SIG-M5 (cell line): ENCODE measurements at places on chromosomes 7 and 10.

DNA sequence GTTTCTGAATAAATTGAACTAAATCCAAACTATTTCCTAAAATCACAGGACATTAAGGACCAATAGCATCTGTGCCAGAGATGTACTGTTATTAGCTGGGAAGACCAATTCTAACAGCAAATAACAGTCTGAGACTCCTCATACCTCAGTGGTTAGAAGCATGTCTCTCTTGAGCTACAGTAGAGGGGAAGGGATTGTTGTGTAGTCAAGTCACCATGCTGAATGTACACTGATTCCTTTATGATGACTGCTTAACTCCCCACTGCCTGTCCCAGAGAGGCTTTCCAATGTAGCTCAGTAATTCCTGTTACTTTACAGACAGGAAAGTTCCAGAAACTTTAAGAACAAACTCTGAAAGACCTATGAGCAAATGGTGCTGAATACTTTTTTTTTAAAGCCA, 13.9 kb downstream of the MEST start:
- no peak for DNase-seq

GRCh38 chr7:23261843-23262452, 15.4 kb downstream of the GPNMB start:
- DNase-seq, result no peak

DNA sequence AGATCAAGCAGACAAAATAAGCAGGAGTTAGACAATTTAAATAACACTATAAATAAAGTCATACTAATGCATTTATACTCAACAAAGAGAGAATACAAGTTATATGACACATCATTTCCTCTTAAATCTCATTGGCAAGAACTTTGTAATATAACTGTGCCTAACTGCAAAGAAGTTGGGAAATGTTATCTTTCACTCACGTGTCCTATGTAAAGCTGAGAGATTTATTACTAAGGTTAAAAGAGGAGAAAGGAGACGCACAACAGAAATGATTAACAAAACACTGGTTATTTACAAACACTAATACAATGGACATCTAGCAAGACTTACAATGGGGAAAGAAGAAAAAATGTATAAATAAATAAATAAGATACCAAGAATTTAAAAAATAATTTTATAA, 12.7 kb upstream of the TMEM273 start:
- DNase-seq, result no peak

GRCh38 chr7:1264345-1265280, 31.9 kb downstream of the UNCX start:
- DNase-seq, result no peak

DNA sequence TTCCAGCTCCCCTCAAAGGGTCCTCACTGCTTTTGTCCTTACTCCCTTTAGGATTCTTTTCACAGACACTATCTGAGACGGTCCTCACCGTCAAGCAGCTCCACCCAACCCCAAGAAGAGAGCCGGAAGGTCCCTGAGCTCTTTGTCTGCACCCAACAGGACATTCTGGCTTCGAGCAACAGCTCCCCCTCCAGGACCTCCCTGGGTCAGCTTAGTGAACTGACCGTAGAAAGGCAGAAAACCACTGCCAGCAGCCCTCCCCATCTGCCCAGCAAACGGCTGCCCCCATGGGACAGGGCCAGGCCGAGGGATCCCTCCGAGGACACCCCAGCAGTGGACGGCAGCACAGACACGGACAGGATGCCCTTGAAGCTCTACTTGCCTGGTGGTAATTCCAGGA, 19.9 kb downstream of the MINDY4 start:
- DNase-seq, result no peak

- DNase-seq, result no peak
Measured at GRCh38 chr7:108016841-108017775, 14.1 kb upstream of the LAMB1 start.

DNA sequence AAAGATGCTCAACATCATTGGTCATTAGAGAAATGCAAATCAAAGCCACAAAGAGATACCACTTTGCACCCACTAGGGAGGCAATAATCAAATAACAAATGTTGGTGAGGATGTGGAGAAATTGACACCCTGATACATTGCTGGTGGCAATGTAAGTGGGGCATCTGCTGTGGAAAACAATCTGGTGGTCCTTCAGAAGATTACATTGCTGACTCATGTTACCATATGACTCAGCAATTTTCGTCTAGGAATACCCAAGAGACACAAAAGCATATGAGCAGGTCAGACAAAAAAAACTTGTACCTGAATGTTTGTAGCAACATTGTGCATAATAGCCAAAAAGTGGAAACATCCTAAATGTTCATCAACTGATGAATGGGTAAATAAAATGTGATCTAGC, 4.9 kb upstream of the CLDN3 start:
- DNase-seq, result no peak

DNA sequence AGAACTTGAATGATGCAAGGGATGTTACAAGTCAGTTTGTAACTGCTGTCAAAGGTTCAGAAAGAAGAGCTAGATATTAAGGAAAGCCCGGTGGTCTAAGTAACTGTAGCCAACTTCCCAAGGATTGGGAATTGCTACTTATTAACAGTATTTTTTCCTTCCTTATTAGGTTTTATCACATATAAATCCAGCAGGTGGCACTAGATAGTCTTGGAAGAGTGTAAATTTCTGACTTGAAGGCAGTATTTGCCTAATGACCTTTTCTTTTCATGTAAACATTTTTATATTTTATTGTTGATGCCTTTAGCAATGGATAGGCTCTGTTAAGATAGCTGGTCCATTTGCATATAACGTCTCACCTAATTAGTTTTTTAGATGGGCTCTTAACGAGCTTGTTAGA, 51.2 kb downstream of the ANLN start:
- DNase-seq, result no peak

DNA sequence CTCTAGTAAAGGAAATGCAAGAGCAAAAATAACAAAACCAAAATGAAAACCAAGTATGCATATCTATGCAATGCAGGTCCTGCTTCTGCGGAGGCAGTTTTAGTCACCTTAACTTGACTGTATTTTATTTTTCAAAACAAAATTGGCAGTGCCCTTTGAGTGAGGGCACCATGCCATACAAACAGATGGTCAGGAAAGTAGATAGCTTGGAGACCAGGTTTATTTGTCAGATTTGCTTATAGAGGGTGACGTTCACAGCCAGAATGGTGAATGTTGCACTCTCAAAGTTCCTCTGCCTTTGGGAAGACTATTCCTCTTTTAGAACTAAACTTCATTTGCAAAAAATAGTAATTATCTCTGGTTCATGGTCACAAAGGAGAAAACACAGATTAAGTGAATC, 801.9 kb downstream of the ANKRD7 start:
- no peak for DNase-seq

DNA sequence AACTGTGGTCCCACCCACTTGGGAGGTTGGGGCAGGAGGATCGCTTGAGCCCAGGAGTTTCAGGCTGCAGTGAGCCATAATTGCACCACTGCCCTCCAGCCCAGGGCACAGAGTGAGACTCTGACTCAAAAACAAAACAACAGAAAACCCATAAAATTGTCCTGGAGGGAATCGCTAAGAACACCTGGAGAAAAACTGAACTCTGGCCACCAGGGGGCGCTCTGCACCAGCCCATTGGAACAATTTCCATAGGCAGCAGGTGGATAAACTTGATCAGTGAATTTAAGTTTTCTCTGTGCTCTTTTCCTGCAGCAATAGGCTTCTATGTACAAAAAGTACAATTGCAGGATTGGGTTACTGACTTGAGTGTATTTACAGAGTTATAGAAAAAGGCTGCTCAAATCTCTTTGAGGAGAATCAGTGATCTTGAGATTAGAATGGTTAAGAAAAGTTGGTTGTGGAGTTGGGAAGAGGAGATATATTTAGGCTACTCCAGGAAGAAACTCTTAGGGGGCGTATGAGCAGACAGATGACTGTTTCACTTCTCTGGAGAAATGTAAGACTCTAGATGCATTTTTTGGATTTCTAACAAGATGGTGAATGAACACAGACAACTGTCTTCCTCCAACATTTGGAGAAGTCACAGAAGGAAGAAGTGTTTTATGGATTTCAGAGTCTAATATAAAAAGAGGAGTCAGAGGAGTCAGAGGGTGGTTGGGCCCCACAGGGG, 274.9 kb upstream of the GALNT17 start:
- DNase-seq, result no peak

DNA sequence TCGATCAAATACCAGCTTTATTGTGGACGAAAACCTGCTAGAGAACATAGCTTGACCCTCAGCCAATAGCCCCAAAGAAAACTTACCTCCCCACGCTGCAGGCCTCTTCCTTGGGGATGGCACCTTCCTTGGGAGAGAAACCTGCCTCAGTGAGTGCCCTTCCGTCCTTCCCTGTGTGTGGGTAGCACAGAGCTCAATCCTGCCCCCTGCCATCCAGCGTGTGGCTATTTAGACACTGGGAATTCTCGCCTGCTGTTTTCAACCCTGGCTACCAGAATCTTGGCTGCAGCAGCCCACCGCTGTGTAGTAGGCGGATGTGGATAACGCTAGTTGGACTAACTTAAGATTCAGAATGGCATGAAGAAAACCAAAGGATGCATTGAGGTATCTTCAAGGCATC, 238.2 kb downstream of the TEX36 start:
- DNase-seq, result no peak

GRCh38 chr7:106952658-106953231, 87.7 kb downstream of the PIK3CG start:
- no peak for DNase-seq

DNA sequence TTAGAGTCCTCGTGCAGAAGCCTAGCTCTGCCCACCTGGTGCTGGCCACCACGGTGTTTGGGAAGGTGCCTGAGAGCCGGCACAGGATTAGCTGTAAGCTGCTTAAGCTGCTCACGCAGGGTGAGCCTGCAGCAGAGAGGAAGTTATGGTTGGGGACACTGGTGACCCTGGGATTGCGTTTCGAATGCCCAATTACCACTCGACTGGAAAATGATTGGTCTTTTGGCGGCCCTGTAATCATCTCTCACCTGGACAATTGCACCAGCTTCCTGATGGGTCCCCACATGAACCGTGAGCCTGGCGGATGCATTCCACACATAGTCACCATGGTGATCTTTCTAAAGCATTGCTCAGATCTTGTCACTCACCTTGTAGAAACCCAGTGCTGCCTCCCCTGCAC, 442.3 kb upstream of the ZMIZ1 start:
- no peak for DNase-seq

DNA sequence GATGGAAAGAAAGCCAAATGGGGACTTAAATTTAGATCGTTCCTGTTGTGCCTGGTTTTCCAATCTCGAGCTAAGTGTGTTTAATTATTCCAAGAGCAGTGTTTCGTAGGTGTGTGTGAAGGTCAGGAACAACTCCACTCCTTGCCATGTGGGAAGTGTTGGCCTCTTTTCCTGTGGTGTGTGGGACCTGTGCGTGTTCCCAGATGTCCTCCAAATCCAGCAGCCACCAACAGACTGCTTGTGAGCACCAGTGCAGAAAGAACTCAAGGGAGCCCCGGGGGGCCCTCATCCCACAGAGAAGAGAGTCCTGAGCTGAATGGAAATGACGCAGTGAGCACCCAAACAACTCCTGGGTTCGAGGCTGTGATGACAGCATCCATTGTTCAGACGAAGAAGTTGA, 227.7 kb downstream of the TMEM178B start:
- no peak for DNase-seq

DNA sequence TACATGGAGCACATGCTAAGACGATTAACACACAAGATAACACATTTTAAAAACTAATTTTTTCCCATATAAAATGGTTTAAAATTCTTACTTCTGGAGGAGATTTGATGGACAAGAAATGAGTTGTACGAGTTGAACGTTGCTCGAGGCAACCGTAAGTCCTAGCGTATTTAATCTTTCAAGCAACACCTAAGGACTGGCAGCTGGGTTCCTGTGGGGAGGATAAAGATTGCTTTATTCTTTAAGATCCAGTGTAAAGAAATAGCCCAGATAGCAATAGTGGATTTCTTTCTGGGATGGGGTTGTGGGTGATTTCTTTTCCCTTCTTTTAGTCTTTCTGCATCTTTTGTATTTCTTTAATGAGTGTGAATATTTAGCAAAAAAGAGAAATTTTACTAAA, 9.8 kb downstream of the TBXAS1 start:
- DNase-seq, result no peak

- no peak for DNase-seq
Measured at GRCh38 chr10:30313579-30314350, 35.3 kb downstream of the MTPAP start.

DNA sequence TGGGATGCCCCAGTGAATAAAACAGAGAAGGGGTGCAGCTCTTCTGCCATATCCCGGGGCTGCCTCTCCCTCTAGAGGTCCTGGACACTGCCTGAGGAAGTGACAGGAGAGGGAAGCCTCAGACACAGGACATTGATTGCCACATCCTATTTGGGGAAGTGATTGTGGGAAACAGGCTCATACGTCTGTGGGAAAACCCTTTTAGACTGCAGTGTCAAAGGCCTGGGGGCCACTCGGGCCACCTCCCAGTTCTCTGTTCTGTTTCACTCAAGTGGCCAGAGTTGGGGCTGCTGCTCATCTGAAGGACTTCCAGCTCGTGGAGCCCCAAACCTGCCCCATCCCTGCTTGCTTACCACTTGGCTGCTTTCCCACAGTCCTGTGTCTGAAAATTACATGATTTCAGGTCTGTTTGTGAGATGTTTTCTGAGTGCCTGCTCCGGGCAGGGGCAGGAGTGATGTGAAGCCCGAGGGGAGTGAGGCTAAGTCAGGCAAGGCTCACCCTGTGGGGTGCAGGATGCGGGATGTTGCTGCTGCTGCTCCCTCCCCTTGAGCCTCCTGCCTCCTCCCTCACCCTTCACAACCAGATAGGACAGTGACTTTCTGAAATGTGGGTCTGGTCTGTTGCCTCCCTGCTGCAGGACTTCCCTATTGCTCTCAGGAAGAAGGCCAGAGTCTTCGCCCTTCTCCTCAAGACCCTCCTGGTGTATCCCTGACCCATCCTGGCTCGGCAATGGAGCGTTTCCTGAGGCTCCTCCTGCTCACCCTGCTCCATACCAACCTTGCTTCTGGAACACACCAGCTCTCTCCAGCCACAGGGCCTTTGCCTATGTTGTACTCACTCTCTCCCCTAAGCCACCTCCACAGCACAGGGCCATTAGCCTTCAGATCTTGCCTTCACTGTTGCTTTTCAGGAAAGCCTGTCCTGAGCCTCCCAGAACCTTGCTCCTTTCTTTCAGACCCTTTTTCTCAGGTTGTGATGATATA, 58.4 kb downstream of the NEURL1 start:
- no peak for DNase-seq

- no peak for DNase-seq
Measured at GRCh38 chr7:24727154-24728120, 29.8 kb downstream of the GSDME start.

GRCh38 chr10:546971-547590, 142.4 kb downstream of the DIP2C start:
- no peak for DNase-seq
